ENCODE measurements at places on chromosomes 4 and X.

DNA sequence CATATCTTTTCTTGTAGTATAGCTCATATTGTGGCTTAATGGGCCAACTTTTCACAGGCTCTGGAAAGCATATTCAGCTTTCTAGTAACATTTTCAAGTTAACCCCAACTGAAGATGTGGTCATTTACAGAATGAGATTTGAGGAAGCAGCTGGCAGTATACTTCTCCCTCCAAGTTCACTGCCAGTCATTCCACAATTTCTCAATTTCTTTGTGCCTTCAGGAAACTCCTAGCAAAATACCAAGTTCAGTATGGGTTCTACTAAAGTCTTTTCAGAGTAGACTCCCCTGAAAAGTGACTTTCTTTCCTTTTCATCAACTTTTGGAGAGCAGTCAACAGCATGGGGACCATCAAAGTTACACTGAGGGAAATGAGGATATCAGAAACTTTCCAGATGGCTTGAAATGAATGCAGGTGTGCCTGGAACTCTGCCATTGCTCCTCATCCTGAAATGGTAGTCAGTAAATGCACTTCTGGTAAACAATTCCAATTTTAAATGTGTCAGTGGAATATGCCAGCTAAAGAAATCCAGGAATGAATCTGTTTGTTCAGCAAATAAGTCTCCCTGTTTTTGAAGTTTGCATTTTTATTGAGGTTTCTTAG, 81.5 kb upstream of the TEX13D start:
- no peak for DNase-seq

DNA sequence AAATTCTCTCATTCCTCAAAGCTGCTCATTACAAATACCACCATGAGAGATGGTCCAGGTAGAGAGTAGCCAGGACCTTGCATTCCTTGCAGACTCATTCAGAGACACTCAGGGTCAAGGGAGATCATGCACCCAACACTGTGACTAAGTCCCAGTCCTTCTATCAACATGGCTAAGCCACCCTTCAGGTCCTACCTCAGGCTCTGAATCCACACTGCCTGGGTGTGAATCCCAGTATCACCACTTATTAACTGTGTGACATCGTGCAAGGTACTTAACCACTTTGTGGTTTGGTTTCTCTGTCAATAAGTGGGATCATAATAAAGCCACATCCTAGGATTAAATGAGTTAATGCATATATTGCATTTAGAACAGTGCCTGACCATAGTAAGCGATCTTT, 124.1 kb upstream of the NEIL3 start:
- DNase-seq, result no peak

GRCh38 chr4:155245105-155245504, 36.7 kb downstream of the NPY2R start:
- DNase-seq, result no peak

GRCh38 chr4:151700566-151701316, 60.1 kb downstream of the GATB start:
- no peak for DNase-seq

DNA sequence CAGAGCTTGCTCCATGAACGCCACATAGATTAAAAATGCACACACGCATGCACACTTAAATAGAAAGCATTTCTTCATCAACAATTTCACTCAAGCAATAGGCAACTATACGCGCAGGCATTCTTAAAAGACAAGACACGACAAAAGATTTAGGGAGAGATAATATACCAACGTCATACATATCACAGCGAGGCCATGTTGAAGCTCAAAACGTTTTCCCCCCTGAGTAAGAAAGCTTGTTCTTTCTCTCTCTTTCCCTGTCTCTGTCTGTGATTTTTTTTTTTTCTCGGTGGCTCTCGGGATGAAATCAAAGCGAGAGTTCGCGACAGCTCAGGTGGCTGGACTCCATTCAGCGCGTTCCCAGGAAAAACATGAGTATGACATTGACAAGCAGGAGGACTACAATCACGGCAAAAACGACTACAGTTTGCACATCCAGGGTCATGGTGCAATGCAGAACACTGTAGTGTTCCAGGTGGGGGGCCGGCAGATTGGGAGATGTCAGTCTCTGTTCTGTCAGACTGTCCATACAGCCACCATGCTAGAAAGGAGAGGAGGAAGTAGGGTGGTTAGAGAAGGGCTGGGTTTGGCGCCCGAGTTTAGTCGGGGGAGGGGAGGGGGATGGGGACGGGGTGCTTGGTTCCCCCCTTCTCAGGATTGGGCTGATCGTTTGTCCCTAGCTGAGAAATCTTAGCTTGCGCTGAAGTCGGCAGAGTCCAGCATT, 30.7 kb downstream of the ARHGEF9 start:
- DNase-seq, result no peak

DNA sequence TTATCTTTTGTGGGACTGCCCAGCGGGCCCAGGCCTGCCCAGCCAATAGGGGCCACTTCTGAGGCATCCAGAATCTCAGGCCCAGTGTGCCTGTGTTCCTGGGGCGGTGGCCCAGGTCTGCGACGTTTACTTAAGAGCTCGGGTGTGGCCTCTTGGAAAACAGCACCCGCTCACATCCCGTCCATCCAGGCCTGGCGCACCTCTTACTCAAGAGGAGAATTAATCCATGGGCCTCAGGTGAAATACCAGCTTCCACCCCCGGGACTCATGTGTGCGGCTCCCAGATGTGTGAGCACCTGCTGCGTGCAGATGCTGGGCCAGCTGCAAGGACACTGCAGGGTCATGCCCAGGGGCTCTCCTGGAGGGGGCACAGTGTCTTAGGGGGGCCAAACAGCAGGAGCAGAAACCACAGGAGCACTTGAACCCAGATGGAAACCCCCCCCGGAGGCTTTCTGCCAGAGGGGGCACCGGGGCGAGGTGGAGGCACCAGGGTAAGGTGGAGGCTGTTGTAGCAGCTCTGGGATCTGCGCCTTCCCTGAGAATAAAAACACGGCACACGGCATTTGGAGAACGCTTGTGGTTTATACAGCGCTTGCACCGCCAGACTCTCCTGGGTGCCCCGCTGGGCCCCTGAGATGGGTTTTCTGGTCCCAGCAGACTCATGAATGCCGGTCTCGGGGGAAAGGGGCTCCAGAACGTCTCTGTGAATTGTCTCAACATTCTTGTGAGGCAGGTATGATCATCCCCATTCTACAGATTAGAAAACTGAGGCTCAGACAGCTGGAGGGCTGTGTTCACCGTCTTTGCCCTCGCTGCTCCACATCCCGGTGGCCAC, 2.8 kb downstream of the PSAPL1 start:
- no peak for DNase-seq

DNA sequence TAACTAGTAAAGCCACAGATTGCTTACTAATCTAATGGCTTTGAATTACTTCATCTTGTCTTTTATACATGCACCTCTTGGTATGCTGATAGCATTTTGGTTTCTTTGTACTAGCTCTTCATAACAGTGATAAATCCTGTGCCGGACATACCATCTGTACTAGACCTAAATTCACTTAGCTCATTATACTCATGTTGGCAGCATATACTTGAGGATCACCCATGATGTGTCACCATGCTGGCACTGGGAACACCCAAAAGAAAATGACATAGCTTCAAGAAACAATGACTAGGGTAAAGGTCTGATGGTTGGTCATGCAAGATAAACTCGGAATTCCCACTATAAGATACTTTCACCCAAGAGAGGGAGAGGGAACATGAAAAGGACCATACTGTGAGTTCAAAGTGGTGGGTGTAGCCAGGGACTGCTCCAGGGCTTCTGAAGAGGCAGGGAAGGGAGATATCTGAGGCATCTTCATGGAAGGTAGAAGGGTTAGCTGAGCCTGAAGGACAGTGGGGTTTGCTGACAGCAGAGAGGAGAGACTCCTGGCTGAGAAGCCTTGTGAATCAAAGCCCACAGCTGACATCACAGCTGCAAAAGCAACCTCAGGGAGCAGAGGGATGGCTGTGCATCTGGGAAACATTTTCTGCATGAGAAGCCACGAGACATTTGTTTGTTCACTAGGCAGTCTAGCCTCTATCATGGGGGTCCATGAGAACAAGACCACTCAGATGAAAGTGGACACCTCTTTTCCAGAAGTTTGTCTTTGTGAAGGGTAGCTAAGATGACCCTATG, 314.2 kb downstream of the RAB28 start:
- no peak for DNase-seq

GRCh38 chr4:13782231-13782630, 154.7 kb upstream of the BOD1L1 start:
- DNase-seq, result no peak

All from GM23338 (cell line).